ENCODE measurements at places on chromosomes 2 and 18.

DNA sequence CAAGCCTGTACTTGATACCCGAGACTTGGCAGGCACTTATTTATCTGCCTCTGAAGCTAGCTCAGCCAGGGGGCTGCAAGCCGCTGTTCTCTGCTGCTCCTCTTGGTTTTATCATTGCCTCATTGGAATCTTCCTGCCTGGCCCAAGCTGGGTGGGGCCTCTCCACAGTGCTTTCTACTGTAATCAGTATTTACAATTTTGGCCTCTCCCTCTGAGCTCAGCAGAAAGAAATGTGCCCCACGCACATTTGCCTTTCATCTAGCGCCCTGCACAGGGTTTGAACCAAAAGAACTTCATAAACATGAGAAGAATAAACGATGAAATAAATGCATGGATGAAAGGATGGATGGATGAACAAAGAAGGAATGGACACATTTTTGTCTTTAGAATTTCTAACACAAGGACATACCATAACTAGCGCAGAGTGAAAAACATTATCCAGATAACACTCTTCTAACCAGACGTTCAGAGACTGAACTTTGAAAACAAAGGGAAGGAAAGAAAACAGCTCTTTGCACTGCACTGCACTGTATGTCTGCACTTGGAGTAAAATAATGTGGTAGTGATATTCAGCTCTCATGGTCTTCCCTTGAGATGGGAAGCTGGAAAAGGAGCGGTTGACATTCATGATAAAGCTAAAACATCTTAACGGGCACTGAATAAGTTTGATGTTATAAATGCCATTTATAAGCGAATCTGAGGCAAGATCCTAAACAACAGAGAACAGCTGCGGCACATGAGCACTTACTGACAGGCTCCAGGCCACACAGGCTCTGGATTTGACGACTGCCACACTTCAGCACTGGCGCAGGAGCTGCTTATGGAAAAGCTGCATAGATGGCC, 86.8 kb upstream of the SP3 start:
- no peak for DNase-seq

DNA sequence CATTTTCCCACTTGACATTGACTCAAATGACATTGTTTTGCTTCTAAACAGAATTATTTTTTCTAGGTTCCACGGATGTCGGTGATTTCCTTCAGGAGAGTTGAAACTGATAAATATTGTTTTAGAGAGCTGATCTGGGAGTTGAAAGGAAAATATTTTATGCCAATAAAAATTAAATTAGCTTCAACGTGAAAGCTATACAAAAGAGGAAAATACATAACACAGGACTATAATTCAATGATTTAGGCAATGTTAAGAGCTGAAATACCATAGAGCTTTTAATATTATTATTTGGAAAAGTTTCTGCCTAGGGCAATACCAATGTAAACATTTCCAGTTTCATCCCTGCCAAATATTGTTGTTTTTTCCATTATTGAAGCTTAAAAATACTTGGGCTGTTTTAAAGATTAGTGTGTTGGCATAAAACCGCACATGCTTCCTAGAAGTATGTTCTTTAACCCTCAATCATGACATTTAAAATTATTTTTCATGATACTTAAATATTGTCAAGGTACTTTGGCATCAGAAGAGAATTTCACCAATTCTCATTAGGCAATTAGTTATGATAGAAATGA, 18.6 kb upstream of the PDE1A start:
- no peak for DNase-seq

GRCh38 chr18:55435592-55435991, 152.4 kb downstream of the TCF4 start:
- no peak for DNase-seq

- no peak for DNase-seq
Measured at GRCh38 chr2:236934656-236935055, 151.0 kb upstream of the COPS8 start.

GRCh38 chr2:128093762-128094161, 2.8 kb downstream of the UGGT1 start:
- no peak for DNase-seq

DNA sequence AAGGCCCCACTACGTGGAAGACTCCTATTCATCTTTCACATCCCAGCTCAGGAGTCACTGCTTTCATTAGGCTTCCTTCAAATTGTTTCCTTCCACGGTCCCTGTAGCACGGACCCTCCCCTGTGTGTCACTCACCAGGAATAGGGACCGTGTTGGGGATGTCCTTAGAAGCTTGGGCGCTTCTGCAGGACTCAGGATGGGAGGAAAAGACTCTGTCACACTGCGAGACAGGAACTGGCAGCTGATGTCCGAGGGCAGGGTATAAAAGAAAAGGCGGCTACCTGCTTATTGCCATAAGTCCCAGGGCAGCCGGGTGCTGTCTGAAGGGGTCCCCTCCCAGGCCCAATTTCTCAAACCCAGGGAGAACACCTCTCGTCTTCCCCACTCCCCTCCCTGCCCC, 79.1 kb downstream of the BCL2L11 start:
- DNase-seq: no peak

DNA sequence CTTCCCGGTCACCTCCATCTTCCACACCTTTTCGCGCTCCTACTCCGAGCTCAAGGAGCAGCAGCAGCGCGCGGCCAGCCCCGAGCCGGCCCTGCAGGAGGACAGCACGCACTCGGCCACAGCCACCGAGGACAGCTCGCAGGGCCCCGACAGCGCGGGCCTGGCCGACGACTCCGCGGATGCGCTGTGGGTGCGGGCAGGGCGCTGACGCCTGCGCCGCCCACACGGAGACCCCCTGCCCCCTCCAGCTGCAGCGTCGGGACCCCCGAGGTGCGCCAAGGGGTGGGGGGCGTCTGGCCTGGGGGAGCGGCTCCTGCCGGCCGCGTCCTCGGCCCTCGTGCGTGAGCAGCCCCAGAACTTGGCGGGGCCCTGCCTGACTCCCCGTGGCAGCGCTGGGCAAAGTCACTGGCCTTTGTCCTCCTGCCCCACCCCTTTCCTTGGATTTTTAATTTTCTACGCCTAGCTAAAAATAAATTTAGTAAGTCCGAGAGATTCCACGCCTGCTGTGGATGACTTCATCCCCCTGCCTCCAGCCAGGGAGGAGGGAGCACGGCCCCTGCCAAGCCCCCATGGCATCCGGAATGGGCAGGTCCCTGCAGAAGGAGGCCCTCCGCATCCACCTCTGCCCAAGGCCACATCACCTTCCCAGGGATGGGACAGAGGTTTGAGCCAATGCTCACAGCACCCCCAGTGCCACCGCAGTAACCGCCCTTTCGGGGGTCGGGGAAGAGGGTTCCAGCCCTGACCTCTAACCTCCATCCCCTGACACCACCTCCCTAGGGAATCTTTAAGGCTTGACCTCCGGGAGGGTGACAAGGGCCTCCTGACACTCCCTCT, 51.6 kb downstream of the SLC66A2 start:
- no peak for DNase-seq

- no peak for DNase-seq
Measured at GRCh38 chr2:233464056-233464455, 102.5 kb downstream of the USP40 start.

DNA sequence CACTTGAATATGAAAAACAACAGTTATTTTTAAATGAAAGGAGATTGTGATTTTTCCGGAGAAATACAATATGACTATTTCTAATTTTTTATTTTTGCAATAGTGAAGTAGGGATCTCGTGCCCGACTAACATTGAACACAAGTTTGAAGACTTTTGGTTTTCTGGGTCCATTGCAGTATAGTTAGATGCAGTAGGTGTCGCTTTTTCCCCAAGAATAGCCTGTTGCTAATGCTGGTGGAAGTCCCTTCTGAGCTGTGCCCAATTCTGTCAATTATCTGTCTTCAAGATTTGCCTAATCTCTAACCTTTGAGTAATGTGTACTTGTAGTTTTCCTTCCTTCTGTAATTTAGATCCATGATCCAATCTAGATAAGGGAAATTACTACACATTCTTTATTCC, 36.5 kb downstream of the SEMA4F start:
- no peak for DNase-seq

- DNase-seq: no peak
Measured at GRCh38 chr2:28484835-28485234, 11.0 kb upstream of the PLB1 start.

DNA sequence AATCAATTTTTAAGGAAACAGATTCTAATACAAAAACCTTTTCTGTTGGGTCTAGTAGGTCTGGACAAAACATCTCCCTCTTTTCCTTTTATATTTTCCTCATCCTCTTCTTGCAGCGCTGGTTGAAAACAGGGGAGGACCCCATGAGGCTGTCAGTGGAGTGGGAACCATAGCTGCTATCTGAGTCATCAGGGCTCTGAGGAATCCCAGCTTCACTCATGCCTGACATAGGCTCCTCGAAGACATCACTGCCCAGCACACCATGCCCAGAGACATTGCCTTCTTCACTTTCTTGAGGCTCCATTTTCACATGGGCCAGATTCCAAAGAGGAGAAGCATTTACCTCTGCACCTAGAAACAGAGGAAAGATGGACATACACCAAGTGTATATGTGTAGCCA, 10.0 kb downstream of the SUPT7L start:
- DNase-seq: no peak

DNA sequence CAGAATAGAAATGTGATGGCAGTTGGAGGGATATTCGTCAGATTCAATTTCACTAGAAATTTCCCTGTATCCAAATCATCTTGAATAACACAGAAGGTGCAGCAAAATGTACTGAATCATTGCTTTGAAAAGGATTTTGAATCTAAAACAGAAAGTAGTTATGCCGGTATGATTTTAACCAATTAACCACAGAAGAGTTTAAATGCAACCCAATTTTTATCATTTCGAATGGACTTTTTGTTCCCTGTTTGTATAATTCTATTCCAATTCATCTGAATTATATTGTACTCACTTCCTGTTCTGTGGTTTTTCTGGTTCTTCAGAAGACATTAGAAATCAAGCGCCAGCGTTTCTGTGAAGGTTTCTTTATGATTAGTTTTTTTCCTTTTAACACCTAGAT, 190.4 kb downstream of the MYO3B start:
- no peak for DNase-seq

DNA sequence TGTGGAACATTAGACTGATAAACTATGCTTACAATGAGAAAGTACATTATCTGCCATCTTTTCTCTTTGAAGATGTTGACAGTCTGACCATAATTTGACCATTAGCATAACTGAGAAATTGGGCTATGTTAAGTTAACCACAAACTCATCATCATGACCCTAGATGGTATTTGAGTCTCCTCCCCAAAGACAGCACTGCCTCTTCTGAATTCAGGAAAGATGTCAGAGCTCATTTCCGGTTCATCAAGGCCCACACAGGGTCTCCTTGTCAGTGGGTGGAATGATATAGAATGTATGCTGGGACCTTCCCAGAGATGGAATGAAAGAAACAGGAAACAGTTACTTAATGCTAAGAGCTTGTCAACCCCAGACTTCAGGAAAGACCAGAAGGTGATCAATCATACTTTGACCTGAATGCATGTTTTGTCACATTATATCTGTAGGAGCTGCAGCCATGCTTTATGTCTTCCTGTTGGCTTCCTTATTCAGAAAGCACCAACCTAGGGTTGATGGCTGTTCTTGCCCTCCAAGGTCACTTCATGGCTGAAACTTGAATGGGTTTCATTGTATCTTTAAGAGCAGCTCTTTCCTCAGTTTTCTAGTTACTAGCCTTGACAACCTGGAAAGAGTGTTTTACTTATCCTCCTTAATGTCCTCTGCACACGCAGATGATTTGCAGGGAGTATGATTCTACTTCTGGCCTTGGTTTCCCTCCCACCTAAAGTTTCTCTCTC, 99.1 kb upstream of the NEUROD1 start:
- no peak for DNase-seq

GRCh38 chr2:43223521-43224001, 2.8 kb downstream of the ZFP36L2 start:
- DNase-seq: no peak

DNA sequence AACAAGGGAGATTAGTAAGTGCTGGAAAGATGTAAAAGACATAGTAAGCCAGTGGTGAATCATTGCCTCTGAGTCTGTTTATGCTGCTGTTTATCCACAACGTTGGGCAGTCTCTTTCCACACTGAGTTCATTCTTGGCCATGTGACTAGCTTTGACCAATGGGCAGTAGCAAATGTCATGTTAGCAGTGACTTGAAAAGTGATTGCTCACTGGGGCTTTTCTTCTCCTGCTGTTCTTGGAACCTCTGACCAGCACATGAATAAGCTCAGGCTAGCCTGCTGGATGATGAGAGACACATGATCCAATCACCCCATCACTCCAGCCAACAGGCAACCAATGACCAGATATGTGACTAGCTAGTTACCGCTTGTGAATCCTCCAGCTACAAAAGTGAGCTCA, 360.4 kb downstream of the SLC4A3 start:
- DNase-seq: no peak

GRCh38 chr18:74092922-74093321, 54.7 kb downstream of the FBXO15 start:
- no peak for DNase-seq

DNA sequence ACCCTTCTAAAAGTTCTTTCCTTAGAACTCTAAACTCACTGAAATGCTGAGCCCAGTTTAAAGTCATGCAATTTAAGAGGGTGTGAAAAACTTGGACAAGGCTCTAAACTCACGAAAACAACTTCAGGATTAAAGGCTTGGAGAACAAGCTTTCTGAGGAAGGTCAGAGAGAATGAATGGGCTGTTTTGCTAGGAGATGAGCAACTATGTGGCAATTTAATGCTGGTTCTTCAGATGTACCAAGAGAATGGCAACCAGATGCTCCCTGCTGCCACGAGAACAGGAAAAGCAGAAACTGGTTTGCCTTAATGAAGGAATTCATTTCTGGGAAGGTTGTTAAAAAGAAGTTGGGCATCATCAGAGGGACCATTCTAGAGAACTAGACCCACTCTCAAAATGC, 77.8 kb upstream of the PMAIP1 start:
- DNase-seq: no peak

- DNase-seq: no peak
Measured at GRCh38 chr2:113202305-113203216, 28.8 kb downstream of the PSD4 start.

GRCh38 chr2:182907081-182907830, 40.8 kb upstream of the FRZB start:
- no peak for DNase-seq

DNA sequence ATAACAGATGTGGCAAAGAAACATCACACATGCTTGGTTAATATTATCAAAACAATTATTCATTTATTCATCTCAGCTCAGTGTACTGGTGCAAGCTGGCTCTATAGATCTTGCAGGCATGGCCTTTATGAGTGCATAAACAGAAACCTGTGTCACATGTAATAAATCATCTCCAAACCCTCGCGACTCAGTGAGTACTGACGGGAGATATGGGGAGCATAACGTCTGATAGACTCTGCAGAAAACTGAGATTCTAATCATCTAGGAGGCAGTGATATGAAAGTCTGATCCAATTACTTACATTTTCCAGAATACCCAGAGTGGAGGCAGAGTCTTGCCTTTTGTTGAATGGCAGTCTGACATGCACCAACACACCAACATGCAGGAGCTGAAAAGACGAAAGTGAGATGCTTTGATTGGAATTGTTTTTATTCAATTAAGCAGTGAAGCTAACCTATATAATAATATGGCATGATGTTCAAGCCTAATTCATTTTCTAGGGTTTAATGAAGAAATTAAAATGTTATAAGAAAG, 416.8 kb downstream of the RNF144A start:
- no peak for DNase-seq

GRCh38 chr18:42915299-42915698, 200.2 kb downstream of the RIT2 start:
- DNase-seq: no peak

GRCh38 chr2:239940861-239941570, 84.1 kb downstream of the NDUFA10 start:
- DNase-seq: no peak

GRCh38 chr2:191174442-191174841, 23.6 kb upstream of the STAT4 start:
- DNase-seq: no peak

- DNase-seq: no peak
Measured at GRCh38 chr2:161327582-161327981, 19.4 kb downstream of the PSMD14 start.

All from stimulated activated CD4-positive, alpha-beta T cell treated with anti-CD3 and anti-CD28 coated beads, Interleukin-15, amount 100 ng/mL, for 1 hour (primary cell).